ENCODE measurements at places on chromosomes 12 and 14.
A peak's percentile ranks its signal among the peaks of the same experiment; 100 is the strongest.

GRCh38 chr14:95515080-95515489, 1.4 kb downstream of the SYNE3 start:
- DNase-seq: peak; percentile 90

DNA sequence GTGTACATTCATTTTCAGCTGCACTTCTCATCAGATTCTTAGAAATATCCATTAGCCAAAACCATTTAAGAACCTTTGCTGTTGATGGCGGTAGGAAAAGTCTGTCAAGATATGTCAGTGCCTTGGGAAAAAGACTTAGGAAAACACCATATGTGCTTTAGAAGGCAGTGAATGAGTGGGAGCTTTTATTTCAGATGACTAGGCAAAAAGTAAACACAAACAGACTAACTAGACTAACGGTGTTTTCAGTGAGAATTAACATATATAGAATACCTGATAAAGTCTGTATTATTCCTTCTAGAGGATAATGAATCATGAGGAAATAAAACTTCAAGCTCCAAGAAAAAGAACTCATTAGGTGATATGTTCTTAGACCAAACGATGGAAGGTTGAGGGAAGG, 418.9 kb downstream of the NAV3 start:
- DNase-seq: no peak

DNA sequence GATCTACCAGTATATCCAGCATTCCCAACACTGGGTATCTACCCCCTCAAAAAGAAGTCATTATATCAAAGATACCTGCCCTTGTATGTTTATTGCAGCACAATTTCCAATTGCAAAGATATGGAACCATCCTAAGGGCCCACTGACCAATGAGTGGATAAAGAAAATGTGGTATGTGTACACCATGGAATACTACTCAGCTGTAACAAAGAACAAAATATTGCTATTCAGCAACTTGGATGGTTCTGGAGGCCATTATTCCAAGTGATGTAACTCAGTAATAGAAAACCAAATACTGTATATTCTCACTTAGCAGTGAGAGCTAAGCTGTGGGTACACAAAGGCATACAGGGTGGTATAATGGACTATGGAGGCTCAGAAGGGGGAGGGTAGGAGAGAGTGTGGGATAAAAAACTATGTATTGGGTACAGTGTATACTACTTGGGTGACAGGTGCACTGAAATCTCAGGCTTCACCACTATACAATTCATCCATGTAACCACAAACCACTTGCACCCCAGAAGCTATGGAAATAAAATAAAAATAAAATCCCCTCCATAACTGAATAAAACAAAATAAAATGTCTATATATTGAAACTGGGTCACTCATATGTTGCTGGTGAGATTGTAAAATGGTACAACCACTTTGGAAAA, 34.7 kb upstream of the STK38L start:
- DNase-seq: no peak

GRCh38 chr14:91369628-91370445, 47.8 kb downstream of the CCDC88C start:
- DNase-seq: peak; percentile 96

- peak; percentile 82 for DNase-seq
These were observed 71.4 kb downstream of the SLC41A2 start for GRCh38 chr12:104886418-104887401.

GRCh38 chr14:92549105-92549858, 35.7 kb downstream of the RIN3 start:
- DNase-seq: no peak

- DNase-seq: no peak
These were observed 2.0 kb downstream of the ZNF219 start for GRCh38 chr14:21096438-21096837.

GRCh38 chr12:45415393-45415817, 199.5 kb downstream of the ANO6 start:
- no peak for DNase-seq

- DNase-seq: no peak
These were observed 158.0 kb downstream of the PPM1H start for GRCh38 chr12:62776997-62777396.

DNA sequence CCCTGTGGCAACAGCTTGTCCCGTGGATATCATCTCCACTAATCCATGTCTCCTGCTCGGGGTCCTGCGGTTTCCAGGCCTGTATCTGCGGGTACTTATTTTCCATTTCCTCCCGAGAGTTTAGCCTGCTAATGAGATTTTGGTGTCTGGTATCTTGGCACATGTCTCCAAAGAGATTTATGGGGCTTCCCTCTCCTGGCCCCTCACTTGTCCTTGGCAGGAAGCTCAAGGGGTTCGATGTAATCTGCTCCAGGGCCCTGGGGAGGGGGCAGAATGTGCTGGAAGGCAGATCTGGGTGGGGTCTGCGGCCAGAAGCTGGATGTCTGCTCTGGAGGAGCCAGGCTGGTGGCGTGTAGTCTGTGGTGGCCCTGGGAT, 85.7 kb downstream of the KIF26A start:
- peak; percentile 70 for DNase-seq

DNA sequence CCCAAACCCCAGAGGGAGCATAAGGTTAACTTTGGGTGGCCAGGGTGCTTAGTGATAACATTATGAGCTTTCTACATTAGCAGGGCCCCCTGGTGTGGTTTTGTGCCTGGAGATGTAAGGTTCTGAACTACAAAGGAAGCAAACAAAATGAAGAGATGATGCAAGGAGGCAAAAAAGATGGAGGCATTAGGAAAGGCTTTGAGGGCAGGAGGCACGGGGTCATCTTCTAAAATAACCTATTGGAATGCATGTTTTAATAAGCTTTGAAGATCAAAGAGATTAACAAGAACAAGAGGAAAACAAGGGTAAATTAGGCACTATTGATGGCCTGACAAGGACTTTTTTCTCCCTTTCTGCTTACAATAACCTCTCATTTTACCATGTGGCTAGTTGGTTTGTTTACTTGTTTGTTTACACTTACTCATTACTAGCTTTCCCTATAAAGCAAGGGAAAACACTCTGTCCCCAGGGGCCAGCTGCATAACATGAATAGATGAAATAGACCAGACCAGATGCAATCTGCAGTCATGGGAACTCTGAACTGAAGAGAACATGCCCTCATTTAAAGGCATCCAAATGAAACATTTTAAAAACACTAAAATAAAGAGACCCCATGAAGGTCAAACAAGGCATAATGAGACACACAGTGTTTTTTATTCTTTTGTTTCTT, 390.3 kb downstream of the DIO2 start:
- DNase-seq: no peak

- DNase-seq: no peak
These were observed 190.7 kb downstream of the NEDD1 start for GRCh38 chr12:97097734-97098133.

- DNase-seq: no peak
These were observed 112.6 kb downstream of the ZNF664 start for GRCh38 chr12:124085419-124086296.

- DNase-seq: no peak
These were observed 229.3 kb upstream of the LHX5 start for GRCh38 chr12:113700943-113701342.

GRCh38 chr12:7439579-7440505, 4.1 kb downstream of the CD163L1 start:
- peak; percentile 37 for DNase-seq

- no peak for DNase-seq
These were observed 101.2 kb upstream of the ATF7IP start for GRCh38 chr12:14264316-14264715.

DNA sequence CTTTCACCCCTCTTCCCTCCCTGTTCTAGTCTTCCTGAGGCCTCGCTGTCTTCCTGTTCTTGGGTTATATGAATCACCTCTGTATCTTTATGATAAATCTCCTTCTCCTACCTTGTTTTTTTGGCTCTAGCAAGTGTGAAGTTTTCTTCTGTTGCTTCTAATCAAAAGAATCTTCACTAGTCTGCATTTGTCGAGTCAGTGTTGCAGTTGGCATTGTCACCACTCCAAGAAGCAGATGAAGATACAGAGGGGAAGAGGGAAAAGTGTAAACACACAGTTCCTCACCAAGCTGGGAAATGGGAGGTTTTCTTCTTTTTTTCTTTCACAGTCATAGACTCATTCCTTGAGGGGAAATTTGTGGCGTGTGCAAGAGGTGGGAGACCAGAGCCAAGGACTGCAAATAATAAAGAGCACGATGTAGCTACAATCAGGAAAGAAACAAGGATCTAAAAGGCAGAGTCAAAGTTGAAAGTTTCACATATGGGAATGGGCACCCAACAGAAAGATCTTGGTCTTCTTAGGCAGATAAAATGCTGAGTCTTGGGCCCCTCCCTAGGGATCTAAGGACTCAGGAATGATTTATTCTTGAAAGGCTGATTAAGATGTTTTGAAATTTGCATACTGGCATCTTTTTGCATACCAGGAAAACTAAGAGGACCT, 22.2 kb upstream of the PRICKLE1 start:
- DNase-seq: no peak

DNA sequence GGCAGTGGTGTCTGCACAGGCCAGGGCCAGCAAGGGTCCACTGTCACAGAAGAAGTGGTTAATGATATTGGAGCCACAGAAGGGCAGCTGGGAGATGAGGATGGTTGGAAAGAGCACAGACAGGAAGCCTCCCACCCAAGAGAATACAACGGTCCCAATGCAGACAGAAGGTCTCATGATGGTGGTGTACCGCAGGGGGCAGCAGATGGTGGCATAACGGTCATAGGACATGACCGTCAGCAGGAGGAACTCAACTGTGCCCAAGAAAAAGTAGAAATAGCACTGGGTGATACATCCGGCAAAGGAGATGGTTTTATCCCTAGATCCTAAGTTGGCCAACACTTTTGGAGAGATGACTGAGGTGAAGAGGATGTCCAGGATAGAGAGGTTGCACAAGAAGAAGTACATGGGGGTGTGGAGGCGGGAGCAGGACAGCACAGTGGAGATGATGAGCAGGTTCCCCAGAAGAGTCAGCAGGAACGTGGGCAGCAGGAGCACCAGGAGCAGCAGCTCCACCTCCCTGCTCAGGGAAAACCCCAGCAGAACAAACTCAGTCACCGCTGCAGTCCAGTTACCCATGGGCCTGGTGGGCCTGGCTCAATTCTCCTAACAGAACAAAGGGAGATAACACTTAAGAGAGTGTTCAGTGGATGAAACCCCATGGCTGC, 9.8 kb downstream of the OR6J1 start:
- no peak for DNase-seq

GRCh38 chr12:11949738-11950411, 120.9 kb upstream of the BCL2L14 start:
- DNase-seq: no peak

DNA sequence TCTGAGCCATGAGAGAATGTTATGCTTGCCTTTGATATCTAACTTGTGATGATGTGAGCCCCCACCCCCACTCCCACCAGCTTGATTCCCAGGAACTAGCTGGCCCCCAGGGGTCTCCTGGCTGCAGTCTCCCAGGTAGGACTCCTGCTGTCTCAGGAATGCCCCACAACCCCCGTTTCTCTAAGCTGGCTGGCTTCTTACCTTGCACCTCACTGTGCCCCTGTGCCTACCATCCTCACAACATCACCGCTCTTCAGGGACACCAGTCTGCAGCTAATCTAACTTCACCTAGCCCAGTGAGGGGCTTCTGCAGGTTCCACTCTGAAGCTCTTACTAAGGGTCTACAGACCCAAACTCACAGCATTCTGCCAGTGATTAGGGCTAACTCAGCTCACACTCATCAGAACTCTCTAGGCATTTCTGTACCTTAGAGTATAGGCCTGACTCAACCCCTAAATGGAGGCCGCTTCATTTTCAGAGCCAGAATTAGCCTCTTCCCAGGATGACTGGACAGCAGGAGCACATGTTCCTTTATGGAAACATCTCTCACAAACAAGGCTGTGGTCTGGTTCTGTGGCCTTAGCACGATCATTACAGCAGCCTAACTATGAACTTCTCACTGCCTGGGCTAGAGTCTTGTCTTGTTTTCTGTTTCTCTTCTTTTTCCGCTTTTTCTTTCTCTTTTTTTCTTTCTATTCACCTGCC, 72.8 kb upstream of the IFNG-AS1 start:
- no peak for DNase-seq

- no peak for DNase-seq
These were observed 193.6 kb downstream of the SLC41A2 start for GRCh38 chr12:104764225-104765091.

- peak; percentile 58 for DNase-seq
These were observed 624.9 kb downstream of the DIO2 start for GRCh38 chr14:79586416-79586815.

DNA sequence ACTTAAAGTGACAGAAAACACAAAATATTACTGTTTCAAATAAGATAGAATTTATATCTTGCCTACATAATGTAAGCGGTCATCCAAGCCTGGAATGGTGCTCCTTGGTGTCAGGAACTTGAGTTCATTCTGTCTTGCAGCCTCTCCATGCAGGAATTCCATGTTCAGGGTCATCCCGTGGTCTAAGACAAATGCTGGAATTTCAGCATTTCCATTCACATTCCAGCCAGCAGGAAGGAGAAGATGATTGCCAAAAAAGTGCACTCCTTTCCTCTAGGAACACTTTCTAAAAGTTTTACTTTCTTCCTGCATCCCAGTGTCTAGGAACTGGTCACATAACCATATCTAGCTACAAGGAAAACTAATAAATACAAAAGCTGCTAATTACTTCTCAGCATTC, 106.3 kb downstream of the PTPRO start:
- DNase-seq: no peak

DNA sequence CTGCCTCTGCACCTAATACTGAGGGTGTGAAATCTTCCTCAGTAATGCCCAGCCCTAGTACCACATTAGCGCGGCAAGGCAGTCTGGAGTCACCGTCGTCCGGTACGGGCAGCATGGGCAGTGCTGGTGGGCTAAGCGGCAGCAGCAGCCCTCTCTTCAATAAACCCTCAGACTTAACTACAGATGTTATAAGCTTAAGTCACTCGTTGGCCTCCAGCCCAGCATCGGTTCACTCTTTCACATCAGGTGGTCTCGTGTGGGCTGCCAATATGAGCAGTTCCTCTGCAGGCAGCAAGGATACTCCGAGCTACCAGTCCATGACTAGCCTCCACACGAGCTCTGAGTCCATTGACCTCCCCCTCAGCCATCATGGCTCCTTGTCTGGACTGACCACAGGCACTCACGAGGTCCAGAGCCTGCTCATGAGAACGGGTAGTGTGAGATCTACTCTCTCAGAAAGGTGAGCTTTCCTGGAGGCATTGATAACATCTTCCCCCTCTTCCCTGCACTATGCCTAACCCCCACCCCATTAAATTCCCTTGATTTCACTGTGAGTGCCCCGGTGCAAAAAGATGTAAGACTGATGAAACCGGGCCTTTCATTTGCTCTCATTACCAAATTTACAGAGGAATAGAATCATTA, 291.4 kb downstream of the NAV3 start:
- no peak for DNase-seq

- no peak for DNase-seq
These were observed 36.2 kb downstream of the HSP90AA1 start for GRCh38 chr14:102050625-102051024.

DNA sequence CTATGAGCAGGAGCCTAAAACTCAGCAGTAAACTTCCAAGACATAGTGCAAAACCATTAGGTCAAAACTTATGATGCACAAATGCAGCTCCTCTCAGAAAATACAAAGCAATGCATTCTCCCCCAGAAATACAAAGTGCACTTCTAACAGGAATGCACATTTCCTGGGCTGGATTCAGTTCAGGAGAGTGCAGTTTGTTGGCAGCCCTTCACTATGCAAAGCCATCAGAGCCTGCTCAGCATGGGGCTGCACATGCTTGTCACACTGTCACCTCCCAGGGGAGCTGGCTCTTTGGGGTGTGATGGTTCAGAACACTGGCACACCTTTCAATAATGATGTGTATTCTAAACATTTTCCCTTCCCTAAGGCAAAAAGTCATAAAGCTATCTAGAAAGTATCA, 110.4 kb downstream of the KCNK10 start:
- DNase-seq: no peak

GRCh38 chr12:2633825-2634200, 161.0 kb upstream of the FKBP4 start:
- DNase-seq: no peak

- DNase-seq: no peak
These were observed 56.3 kb downstream of the SPPL3 start for GRCh38 chr12:120847814-120848213.
